Effector memory CD4-positive, alpha-beta T cell (primary cell): ENCODE measurements at places on chromosomes 5 and 9.

- no peak for DNase-seq
Observed at GRCh38 chr5:89043676-89044075, 160.7 kb upstream of the MEF2C start.

DNA sequence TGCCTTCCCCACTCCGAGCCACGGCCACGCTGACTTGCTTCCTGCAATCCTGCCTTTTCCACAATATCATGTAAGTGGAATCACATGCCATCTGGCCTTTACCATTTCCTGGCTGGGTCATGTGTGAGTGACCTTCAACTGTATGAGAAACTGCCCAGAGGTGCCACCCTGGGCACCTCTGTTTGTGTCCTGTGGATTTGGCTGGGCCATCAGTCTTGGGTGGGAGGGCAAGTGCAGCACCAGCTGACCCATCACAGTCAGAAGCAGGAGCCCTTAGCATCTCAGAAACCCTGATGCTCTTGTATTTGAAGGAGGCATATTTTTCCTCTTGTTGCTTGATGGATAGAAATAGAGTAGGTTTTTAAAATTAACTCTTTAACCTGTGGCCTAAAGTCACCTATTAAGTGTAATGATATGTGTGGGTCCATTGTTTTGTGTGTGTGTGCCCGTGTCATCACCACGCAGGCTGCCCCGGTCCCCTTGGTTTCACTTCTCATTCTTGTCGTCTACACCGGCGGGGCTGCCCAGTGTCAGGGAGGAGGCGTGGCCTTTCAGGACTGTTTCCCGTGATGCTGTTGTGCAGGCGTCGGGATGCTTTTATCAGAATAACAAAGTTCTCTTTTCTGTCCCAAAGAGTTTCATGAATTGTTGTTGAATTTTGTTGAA is 52.1 kb upstream of the CACNA1B start:
- DNase-seq = no peak

DNA sequence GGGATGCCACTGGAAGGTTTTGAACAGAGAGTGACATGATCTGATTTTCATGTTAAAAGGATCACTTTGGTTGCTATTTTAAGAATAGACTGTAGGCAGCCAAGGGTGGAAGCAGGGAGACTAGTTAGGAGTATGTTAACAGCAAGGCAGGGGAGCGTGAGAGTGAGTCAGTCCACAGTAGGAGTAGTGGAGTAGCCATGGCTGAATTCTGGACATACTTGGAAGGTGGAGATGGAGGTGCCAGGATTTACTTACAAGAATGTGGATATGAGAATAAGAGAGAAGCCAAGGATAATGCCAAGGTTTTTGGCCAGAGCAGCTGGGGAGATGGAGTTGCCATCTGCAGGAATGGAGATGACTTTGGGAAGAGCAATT is 118.8 kb downstream of the GALNT10 start:
- DNase-seq = no peak

GRCh38 chr9:117485176-117485575 is 70.3 kb upstream of the ASTN2 start:
- no peak for DNase-seq

DNA sequence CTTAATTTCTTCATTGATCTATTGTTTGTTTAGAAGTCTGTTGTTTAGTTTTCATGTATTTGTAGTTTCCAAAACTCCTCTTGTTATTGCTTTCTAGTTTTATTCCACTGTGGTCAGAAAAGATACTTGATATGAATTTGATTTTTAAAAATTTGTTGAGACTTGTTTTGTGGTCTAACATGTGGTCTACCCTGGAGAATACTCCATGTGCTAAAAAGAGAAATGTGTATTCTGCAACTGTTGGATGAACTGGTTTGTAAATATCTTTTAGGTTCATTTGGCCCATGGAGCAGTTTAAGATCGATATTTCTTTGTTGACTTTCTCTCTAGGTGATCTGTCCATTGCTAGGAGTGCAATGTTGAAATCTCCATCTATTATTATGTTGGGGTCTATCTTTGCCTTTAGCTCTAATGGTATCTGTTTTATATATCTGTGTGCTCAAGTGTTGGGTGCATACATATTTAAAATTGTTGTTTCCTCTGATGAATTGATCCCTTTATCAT is 150.6 kb upstream of the ATP10B start:
- no peak for DNase-seq

- no peak for DNase-seq
Observed at GRCh38 chr5:90014420-90014819, 395.1 kb downstream of the CETN3 start.

DNA sequence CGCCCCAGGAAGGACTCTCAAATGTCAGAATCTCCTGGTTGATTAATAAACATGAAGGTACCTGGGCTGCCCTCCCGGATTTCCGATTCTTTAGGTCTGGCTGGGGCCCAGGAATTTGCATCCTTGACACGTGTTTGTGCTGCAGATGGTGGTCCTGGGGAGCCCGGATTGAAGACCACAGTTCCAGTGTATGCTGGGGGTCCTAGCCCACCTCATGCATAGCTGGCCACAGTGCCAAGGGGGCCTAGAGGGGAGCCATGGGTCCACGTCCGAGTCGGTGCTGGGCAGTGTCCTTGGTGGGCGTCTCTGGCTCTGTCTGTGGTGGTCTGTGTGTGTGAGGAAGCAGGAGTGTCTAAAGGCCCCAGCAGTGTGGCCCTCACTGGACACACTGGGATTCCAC is 3.2 kb downstream of the NCS1 start:
- DNase-seq = no peak

GRCh38 chr5:179417696-179418095 is 72.4 kb upstream of the ADAMTS2 start:
- no peak for DNase-seq

GRCh38 chr5:112863549-112863948 is 2.5 kb downstream of the SRP19 start:
- DNase-seq = no peak

DNA sequence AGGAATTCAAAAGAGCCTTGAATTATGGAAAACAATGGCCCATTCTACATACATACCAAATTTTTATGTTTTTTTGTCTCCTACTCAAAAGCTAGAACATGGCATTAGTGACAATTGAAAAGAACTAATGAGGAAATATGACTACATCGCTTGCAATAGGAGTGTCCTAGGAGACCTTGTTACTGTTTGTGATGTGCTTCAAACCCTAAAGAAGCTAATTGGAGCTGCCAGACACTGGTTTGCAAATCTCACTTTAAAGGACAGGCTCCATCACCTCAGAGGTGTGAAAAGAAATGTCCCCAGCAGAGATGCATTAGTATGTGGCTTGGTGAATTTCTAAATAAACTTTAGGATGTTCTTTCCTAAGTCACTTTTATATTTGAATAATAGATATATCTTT is 354.2 kb upstream of the EFNA5 start:
- DNase-seq = no peak

- no peak for DNase-seq
Observed at GRCh38 chr5:6360323-6361072, 17.8 kb downstream of the MED10 start.

DNA sequence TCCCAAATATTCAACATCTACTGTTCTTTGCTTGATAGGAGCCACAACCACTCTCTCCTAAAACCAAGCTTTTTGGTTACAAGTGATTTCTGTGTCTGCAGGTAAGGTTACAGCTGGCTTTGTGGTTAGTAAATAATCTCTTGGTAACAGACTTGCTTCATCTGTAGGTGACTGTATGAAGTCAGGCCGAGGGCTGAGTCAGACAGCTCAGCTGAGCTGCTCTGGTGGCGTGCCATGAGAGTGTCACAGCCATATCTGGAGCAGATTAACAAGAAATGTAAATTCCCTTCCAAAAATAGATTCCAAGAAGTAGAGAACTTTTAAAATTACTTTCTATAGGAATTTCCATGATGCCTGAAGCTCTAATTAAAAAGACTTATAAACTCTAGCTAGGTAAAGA is 23.7 kb upstream of the TAS2R1 start:
- no peak for DNase-seq

- no peak for DNase-seq
Observed at GRCh38 chr9:136172412-136173079, 32.4 kb downstream of the LHX3 start.

GRCh38 chr9:93260263-93261066 is 76.5 kb downstream of the WNK2 start:
- DNase-seq = no peak

GRCh38 chr5:134609232-134609851 is 23.3 kb downstream of the SAR1B start:
- DNase-seq = no peak
